ENCODE measurements at places on chromosomes 13 and 19.
A peak's percentile ranks its signal among the peaks of the same experiment; 100 is the strongest.

GRCh38 chr13:76762721-76763120 is 123.5 kb downstream of the KCTD12 start:
- DNase-seq: no peak
- no peak overlapping the region for H3K4me3 ChIP-seq

GRCh38 chr13:74771964-74772363 is 637.8 kb upstream of the KLF12 start:
- no peaks in the 10 kb centered on the region for H3K36me3 ChIP-seq
- DNase-seq: no peak
- H3K27me3 ChIP-seq: no peaks in the 10 kb centered on the region
- no peak overlapping the region for H3K4me3 ChIP-seq
- H3K4me1 ChIP-seq: no peaks in the 10 kb centered on the region

GRCh38 chr19:1069009-1069779 is 2.2 kb downstream of the ARHGAP45 start:
- H3K27me3 ChIP-seq: no peaks in the 10 kb centered on the region
- peak overlapping the region; percentile 99 for H3K4me3 ChIP-seq
- DNase-seq: peak; percentile 71
- H3K27ac ChIP-seq: peak overlapping the region; percentile 96
- H3K4me1 ChIP-seq: peaks cover 44% of the 10 kb centered on the region

DNA sequence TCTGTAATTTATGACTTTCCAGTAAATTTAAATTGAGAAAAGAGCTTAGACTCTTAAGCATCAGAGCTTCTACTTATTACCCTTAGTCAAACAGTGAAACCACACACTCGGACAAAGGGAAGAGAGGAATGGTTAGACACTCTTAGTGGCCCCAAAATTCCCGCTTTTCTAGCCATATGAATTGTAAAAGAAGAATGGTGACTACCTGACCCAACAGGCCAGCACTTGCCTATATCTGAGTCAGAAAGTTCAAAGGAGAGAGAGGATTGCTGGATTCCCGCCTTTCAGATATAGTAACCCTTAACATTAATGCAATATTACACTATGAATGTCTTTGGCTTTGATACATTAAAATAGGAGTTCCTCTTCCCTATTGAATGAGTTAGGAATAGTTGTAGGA is 317.3 kb downstream of the PCDH17 start:
- H3K27ac ChIP-seq: no peak overlapping the region
- H3K4me3 ChIP-seq: no peak overlapping the region
- H3K4me1 ChIP-seq: no peaks in the 10 kb centered on the region
- no peaks in the 10 kb centered on the region for H3K36me3 ChIP-seq
- no peak for DNase-seq
- H3K27me3 ChIP-seq: no peaks in the 10 kb centered on the region

GRCh38 chr13:99207511-99207910 is 6.9 kb downstream of the UBAC2 start:
- H3K27me3 ChIP-seq: no peaks in the 10 kb centered on the region
- no peak for DNase-seq
- H3K4me3 ChIP-seq: no peak overlapping the region
- H3K36me3 ChIP-seq: no peaks in the 10 kb centered on the region
- H3K27ac ChIP-seq: no peak overlapping the region
- H3K4me1 ChIP-seq: peaks cover 66% of the 10 kb centered on the region

- peaks cover 2% of the 10 kb centered on the region for H3K27me3 ChIP-seq
- no peak overlapping the region for H3K4me3 ChIP-seq
Observed at GRCh38 chr19:13299838-13300237, 149.6 kb downstream of the IER2 start.

DNA sequence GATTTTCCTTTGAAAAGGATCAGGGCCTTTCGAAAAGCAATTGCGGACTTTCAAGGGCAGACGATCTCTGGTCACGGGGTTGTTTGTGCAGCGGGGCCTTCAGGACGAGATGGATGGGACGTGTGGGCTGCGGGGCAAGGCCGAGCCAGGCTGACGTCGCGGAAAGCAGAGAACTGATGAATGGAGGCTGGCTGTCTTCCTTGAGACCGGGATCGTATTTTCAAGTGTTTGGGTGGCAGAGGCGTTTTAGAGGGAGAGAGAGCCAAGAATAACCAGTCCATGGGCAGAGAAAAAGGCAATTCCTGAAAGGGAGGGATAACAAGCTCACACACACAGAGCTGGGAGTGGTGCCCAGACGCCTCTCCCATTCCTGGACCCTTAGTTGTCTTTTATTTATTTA is 138.9 kb upstream of the USP29 start:
- no peak overlapping the region for H3K4me3 ChIP-seq
- H3K27me3 ChIP-seq: peaks cover 2% of the 10 kb centered on the region
- H3K27ac ChIP-seq: no peak overlapping the region
- H3K4me1 ChIP-seq: no peaks in the 10 kb centered on the region

DNA sequence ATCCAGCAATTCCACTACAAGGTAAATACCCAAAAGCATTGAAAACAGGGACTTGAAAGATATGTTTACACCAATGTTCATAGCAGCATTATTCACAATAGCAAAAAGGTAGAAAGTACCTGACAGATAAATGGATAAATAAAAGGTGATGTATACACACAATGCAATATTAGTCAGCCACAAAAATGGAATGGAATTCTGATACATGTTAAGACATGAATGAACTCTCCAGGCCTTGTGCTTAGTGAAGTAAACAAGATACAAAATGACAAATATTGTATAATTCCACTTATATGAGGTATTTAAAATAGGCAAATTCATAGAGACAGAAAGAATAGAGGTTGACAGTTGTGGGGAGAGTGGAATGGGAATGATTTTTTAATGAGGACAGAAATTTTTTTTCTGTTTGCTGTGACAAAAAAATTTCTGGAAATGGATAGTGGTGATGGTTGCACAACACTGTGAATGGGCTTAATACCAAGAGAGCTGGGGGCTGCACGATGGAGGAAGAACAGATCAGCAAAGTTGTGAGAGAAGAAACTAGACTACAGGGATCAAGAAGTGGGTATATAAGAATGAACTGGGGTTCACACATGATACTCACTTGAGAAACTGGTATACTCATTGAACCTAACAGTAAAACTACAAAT is 137.2 kb downstream of the MZT1 start:
- no peak overlapping the region for H3K27ac ChIP-seq
- no peaks in the 10 kb centered on the region for H3K27me3 ChIP-seq
- H3K4me3 ChIP-seq: no peak overlapping the region
- no peaks in the 10 kb centered on the region for H3K4me1 ChIP-seq
- DNase-seq: no peak
- H3K36me3 ChIP-seq: no peaks in the 10 kb centered on the region

GRCh38 chr13:39692660-39693438 is 37.4 kb downstream of the COG6 start:
- H3K27me3 ChIP-seq: no peaks in the 10 kb centered on the region
- no peak for DNase-seq
- no peak overlapping the region for H3K27ac ChIP-seq
- peaks cover 3% of the 10 kb centered on the region for H3K36me3 ChIP-seq

- no peaks in the 10 kb centered on the region for H3K4me1 ChIP-seq
- H3K27me3 ChIP-seq: no peaks in the 10 kb centered on the region
- H3K27ac ChIP-seq: no peak overlapping the region
- no peak for DNase-seq
- no peak overlapping the region for H3K4me3 ChIP-seq
Observed at GRCh38 chr13:75666646-75667351, 30.7 kb downstream of the LMO7 start.

DNA sequence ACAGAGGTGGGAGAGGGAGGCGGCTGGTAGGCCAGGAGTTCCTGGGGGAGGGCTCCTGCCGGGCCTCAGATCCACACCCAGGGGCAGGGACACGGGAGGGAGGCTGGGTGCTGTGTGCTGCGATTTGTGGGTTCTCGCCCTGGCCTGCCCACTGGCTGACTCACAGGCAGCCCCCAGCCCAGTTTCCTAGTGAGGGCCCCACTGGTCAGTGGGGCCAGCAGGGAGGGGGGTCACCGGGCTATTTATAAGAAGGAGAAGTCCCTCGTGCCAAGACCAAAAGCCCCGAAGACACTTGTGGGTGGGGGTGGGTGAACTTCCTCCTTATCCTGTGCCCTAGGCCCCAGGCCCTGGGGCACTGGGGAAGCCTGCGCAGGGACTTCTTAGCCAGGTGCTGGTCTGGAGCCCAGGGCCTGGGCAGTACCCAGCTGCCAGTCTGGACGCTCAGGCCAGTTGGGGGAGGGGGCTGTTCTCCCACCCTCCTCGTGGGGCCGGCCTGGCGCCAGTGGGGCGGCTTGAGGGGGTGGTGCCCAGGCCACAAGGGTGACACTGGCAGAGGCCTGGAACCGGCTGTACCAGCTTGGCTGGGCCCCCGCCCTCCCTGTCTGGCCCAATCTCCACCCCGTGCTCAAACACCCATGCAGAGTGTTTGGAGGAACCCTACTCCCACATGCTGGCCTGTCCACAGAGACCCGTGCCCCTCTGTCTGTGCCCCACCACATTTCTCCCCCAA is 5.0 kb upstream of the JUNB start:
- H3K27ac ChIP-seq: peak overlapping the region; percentile 100
- DNase-seq: no peak

GRCh38 chr19:517721-518597 is 10.7 kb downstream of the TPGS1 start:
- H3K36me3 ChIP-seq: peaks cover 9% of the 10 kb centered on the region
- H3K27me3 ChIP-seq: no peaks in the 10 kb centered on the region
- DNase-seq: no peak
- no peak overlapping the region for H3K27ac ChIP-seq
- no peak overlapping the region for H3K4me3 ChIP-seq

DNA sequence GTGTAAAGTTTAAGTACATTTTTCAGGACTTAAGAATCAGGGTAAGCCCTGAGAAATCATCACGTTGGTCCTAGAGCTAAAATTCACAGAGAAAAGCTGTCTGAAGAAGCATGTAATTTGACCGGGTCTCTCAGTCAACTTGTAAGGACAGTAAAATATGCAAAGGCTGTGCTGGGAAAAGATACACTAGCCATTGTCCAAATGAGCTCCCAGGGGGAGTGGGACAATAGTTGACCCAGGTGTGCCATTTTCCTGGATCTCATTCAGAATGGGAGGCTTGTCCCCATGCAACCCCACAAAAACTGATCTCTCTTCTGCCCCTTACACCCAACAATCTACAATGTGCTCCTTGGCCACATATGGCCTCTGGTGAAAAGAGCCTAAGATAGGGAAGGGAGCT is 437.9 kb downstream of the KLF12 start:
- DNase-seq: no peak
- peaks cover 10% of the 10 kb centered on the region for H3K4me1 ChIP-seq
- peaks cover 5% of the 10 kb centered on the region for H3K36me3 ChIP-seq
- no peak overlapping the region for H3K4me3 ChIP-seq

DNA sequence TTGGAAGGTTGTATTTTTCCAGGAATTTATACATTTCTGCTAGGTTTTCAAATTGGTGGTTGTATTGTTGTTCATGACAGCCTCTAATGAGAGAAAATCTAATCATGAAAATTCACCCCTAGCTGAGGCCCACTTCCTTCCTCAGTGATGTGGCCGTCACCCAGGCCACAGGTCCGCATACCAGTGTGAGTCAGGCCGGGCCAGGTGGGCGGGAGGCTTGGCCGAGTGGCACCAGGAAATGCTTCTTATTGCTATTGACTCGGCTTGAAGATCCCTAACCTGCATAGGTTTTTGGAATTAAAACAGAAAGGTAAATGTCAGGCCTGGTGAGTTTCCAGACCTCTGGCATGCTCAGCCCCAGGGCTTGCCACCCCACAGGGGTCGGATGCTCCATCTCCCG is 88.7 kb downstream of the SCGB2B2 start:
- DNase-seq: no peak
- H3K4me3 ChIP-seq: no peak overlapping the region
- no peak overlapping the region for H3K27ac ChIP-seq

DNA sequence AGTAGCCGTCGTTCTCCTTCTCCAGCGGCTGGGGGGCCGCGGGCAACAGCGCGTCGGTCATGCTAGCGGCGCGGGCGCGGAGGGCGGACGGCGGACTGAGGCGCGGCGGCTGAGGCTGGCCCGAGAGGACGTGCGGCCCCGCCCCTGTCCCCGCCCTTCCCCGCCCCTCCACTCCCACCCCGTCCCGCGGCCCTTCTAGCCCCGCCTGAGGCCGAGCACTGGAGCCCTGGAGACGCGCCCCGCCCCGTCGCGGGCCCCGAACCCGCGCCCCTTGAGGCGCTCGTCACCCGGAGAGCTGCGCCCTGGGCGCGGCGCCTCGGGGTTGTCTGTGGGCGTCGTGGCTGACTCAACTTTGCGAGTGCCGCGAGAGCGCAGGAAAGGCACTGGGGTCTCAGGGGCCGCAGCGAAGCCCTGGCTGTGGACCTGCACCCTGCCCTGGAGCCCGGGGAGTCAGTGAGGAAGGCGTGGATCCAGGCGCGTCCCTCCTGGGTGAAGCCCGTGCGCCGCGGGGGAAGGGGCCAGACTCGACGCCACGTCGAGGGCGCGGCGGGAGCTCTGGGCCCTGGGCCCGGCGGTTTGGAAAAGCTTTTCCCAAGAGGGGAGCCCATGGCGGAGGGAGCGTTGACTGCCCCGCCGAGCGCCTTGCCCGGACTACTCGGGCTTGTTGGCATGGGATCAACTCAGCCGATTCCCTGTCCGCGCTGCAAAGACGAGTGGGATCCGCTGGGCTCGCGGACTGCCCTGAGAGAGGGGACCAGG is at the start of gene RHPN2:
Gene RHPN2 (minus strand): TSS at position 97 of the 759 bp plus-strand sequence. CDS start 36 bp downstream, at position 61.
- H3K27ac ChIP-seq: no peak within 1 kb of the TSS
- H3K27me3 ChIP-seq: peaks cover 4% of the 10 kb centered on the region
- DNase-seq: peak; percentile 28
- no peaks in the 10 kb centered on the region for H3K4me1 ChIP-seq
- H3K4me3 ChIP-seq: no peak within 1 kb of the TSS
- H3K36me3 ChIP-seq: no peaks in the 10 kb centered on the region

GRCh38 chr19:1577929-1578618 is 9.9 kb upstream of the MEX3D start:
- no peak overlapping the region for H3K4me3 ChIP-seq
- no peaks in the 10 kb centered on the region for H3K4me1 ChIP-seq
- peaks cover 47% of the 10 kb centered on the region for H3K36me3 ChIP-seq
- no peaks in the 10 kb centered on the region for H3K27me3 ChIP-seq
- no peak overlapping the region for H3K27ac ChIP-seq

- H3K27ac ChIP-seq: no peak overlapping the region
- no peak for DNase-seq
- H3K4me3 ChIP-seq: no peak overlapping the region
- H3K4me1 ChIP-seq: no peaks in the 10 kb centered on the region
Observed at GRCh38 chr19:13082192-13083007, 20.3 kb downstream of the LYL1 start.

DNA sequence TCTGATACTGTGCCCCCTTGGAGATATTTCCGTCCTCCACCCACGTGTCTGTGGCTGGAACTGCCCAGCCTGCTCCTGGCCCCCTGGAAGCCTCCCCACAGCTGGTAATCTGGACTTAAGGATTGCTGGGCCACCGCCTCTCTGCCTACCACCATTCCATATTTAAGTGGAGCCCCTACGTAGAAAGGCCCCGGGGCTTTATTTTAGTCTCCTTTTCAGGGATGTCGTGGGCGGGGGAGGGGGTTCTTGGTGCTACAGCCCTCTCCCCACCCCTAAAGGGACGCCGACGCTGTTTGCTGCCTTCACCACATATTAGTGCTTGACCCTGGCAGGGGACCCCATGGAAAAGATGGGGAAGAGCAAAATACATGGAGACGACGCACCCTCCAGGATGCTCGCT is 2.7 kb upstream of the NOP53 start:
- H3K27ac ChIP-seq: no peak overlapping the region
- H3K4me3 ChIP-seq: no peak overlapping the region
- no peaks in the 10 kb centered on the region for H3K27me3 ChIP-seq
- no peaks in the 10 kb centered on the region for H3K36me3 ChIP-seq
